Erythroblast (primary cell): ENCODE measurements at places on chromosomes 1 and 21.
A peak's percentile ranks its signal among the peaks of the same experiment; 100 is the strongest.

GRCh38 chr1:116167625-116168276, 56.6 kb downstream of the MAB21L3 start:
- DNase-seq, result no peak

- no peak for DNase-seq
Observed at GRCh38 chr21:29305068-29305467, 6.3 kb downstream of the BACH1 start.

DNA sequence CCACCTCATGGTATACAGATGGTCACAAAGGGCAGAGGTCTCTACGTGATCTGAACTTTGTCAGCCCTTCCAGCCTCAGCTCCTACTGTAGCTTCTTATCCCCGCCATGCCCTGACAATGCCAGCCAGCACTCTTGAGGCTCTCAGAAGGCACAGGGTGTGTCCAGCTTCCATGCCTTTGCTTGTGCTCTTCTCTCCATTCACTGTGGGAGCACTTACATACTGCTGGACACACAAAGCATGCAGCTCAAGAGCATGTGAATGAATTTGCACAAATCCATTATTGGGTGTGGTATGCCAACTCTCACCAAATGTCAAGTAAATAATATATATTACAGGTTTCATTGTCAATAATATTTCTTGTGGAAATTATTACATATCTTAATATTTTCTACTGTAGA, 36.4 kb upstream of the MAP10 start:
- DNase-seq, result no peak

- DNase-seq, result no peak
Observed at GRCh38 chr1:211775170-211775569, 55.4 kb downstream of the LPGAT1 start.

DNA sequence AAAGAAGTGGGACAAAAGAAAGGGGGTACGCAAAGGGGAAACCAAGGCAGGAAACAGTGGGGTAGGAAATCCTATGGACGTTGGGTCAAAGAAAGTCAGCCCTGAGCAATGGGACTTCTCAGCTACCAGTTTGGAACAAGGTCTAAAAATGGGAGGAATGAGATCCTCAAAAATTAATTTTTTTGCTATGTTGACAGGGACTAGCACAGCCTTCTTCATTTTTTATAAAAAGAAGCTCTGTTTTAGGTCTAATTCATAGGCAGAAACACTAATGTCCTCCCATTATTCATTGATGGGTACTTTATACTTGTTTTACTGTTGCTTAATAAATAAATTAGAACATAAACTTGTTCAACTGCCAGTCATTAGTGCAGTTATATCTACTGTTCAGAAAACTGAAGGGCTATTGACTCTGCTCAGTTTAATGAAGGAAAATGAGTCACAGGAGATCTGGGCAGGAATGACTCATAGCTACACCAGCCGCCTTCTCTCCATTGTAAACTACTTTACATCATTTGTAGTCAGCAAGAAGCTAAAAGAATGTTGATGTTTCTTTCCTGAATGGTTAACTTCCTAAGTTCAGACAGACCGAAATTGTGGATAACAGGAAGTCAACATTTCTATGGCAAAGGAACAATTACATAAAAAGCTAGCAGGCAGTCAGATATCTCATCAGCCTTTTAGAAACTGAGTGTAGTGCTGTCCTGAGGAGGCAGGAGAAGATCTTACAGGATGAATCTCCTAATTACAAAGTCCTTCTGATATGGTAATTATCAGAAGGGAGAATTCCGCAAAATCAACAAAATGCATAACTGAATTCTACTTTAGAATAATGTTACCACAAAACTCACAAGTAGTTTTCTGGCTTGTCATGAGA, 356.4 kb upstream of the PKN2 start:
- no peak for DNase-seq

GRCh38 chr1:93577536-93578432, 103.9 kb downstream of the BCAR3 start:
- DNase-seq, result no peak

- DNase-seq, result peak; percentile 55
Observed at GRCh38 chr1:113874012-113874879, 2.7 kb upstream of the PTPN22 start.

DNA sequence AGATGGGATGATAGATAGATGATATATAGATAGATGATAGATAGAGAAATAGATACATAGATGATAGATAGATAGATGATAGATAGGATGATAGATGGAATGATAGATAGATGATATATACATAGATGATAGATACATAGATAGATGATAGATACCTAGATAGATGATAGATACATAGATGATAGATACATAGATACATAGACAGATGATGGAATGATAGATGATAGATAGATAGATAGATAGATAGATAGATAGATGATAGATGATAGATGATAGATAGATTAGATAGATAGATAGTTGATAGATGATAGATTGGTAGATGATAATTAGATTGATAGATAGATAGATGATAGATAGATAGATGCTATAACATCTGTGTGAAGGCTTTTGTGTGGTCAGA, 201.7 kb upstream of the RAB4A start:
- no peak for DNase-seq

DNA sequence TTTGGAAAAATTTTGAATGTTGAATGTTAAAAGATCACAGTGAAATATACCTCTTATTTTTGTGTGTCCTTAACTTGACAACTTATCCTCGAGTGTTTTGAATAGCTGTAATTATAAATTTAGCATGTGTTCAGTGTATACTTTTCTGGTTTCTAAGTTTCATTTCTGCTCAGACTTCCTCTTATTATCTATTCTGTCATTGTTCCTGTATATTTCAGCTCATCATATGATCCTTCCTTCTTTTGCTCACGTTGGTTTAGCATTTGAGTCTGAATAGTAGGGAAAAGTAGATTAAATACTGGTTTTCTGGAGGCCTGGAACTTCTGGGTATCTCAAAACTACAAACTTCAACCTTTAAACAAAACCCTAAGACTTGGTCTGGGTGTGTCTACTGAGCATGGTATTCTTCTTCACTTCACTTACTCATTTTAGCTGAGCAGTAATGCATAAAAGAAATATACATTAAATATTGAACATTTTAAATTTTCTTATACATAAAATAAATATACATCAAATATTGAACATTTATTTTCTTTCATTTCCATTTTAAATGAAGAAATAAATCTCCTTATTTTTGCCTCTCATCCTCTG, 3.3 kb upstream of the ATP6V1G3 start:
- no peak for DNase-seq

DNA sequence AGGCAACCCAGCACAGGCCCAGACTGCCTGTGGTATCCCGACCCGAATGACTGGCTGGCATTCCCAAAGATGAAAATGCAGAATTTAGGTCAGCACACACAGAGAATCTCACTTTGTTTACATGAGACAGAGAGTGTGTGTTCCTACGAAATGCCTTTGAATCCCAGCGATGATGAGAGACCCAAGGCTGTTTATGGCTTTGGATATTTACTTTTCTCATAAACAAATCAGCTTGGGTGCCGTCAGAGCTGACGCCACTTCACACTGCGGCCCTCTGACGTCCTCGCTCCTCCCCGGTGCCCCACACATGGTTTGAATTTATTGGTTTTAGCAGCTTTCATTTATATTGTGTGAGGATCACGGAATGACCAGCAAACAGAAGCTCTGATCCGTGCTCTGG, 18.7 kb downstream of the TRABD2B start:
- no peak for DNase-seq

GRCh38 chr21:40049931-40050290, 182.7 kb downstream of the PCP4 start:
- DNase-seq, result no peak

DNA sequence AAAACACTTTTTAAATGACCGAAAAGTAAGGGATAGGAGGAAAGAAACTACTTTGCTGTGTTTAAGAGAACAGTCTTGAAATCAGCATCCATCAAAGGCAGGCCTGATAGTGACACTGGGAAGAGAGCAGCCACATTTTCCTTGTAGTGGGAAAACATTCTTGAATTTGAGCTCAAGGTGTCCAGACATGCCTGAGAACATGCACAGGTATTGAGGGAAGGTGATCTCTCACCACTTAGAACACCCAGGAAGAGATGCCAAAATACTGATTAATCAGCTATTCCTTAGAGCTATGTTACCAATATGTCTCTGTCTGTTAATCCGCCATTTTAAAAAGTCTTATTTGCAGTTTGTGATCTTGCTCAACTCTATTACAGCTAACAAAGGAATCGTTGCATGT, 25.9 kb downstream of the IL12RB2 start:
- no peak for DNase-seq

DNA sequence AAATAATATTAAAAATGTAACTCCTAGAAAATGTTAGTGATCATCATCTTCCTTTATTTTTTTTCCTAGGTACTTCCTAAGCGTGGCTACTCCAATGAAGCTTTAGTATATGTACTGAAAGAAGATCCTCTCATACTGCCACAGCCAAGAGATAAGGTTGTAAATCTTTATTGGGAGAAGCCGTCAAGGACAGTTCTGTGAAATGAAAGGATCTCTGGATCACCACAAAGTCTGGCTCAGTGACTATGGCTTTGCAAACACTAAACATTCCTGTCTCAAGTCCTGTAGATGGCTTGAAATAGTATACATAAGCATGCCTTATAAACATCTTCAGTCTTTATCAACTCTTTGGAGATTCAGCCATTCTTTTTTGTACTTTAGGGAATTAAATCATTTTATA, 61.2 kb upstream of the DPH5 start:
- DNase-seq, result no peak

- peak; percentile 14 for DNase-seq
Observed at GRCh38 chr1:114671011-114671938, 1.4 kb upstream of the DENND2C start.

DNA sequence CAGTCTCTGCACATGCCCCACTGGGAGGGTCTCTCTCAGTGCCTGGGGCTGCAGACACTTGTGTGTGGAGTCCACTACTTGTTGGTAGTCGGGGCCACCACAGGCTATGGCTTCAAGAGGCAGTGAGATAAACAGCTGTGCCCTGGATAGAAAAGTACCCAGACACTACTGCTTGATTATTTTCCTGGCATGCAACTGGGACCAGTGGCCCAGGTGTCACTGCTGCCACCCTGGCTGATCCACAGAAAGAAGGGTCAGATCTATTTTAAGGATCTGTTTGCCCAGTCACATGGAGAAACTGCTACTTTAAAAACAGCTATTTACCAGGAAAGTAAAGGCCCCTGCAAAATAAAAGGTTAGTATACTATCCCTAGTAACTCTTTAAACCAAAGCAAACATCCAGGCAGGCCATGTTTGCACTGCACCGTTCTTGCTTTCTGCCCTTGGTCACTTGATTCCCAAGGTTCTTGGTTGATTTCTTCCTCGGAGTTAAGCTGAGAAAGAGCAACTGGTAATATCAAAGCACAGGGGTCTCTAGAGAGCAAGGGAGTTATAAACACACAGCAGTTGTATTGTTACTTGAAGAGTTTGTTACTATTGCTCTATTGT, 99.9 kb downstream of the GLUL start:
- peak; percentile 30 for DNase-seq

DNA sequence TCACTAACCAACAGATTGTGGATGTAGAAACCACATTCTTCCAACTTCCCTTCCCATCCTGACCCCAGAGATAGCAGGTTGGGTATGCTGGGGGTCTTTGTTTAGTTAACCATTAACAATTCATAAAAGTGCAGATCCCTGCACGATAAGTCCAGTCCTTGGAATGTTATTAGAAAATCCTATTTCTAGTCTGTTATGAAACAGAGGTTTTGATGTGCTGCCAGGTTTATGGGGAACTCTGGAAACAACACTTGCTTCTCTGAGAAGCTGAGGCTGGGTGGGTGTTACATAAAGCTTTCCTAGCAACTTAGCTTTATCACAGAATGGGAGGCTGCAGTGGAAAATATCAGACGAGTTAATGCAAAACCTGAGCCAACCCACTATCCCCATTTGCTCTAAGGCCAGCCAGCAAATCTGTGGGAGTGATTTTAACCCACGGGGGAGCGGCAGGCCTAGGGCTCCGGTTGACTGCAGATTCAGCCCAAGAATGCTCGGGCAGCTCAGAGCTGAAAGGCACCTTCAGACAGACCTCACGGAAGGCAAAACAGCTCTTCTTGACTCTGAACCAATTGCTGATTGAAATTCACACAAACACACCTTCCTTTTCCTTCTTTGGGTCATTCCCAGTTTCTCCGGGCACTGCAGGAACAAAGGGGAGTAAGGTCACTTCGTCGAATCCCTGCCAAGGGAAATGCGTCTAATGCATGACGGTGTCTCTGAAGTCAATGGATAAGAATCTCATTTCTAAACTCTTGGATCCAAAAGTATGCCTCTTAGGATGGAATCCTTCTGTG, 111.7 kb upstream of the IRF2BP2 start:
- DNase-seq, result no peak

GRCh38 chr21:46210378-46211136, 18.0 kb downstream of the LSS start:
- DNase-seq, result no peak

DNA sequence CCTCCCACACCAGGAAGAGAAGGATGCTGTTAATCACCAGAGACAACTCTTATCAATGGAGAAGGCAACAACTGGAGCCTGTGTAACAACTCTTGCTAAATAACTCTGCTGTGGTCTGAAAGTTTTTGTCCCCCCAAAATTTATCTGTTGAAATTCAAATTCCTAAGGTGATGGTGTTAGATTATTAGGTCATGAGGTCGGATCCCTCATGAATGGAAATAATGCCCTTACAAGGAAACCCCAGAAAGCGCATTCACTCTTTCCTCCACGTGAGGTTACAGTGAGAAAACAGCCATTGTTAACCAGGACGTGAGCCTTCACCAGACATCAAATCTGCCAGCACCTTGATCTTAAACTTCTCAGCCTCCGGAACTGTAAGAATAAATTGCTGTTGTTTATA, 141.9 kb upstream of the CXADR start:
- DNase-seq, result no peak

- DNase-seq, result no peak
Observed at GRCh38 chr1:99279525-99279924, 15.2 kb downstream of the PLPPR4 start.

DNA sequence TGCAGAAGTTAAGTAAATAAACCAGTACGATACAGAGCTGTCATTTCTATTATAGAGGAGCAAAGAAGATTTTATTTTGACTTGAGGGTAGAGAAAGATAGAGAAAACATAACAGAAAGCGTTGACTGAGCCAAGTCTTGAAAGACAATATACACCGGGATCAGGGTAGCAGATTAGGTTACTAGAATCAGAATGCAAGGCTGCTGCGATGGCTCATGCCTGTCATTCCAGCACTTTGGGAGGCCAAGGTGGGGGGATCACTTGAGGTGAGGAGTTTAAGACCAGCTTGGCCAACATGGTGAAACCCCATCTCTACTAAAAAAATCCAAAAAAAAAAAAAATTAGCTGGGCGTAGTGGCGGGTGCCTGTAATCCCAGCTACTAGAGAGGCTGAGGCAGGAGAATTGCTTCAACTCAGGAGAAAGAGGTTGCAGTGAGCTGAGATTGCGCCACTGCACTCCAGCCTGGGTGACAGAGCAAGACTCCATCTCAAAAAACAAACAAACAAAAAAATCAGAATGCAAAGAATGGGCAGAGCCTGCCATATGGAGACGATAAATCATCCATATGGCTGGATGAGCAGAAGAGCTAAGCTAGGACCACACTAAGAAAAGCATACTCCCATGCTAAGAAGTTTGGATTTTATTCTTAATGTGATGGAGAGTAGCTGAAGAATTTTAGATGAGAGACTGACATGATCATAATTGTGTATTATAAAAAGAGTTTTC, 9.9 kb upstream of the ABCD3 start:
- DNase-seq, result no peak

GRCh38 chr1:67759692-67760029, 73.6 kb downstream of the GNG12 start:
- no peak for DNase-seq

- no peak for DNase-seq
Observed at GRCh38 chr1:179820226-179820970, 57.2 kb downstream of the TOR1AIP2 start.
